Panc1 (cell line): ENCODE measurements at places on chromosomes 7 and 10. TPM values are rescaled to one million over a fixed set of nuclear protein-coding genes. Genes with fewer than 3 reads are reported as not detected.

SPAM1 gene
- total RNA-seq: not detected

- no peak overlapping the region for H3K27ac ChIP-seq
- no peak overlapping the region for H3K4me3 ChIP-seq
- H3K27me3 ChIP-seq: peaks cover 13% of the 10 kb centered on the region
- no peak for DNase-seq
- H3K36me3 ChIP-seq: no peaks in the 10 kb centered on the region
These were observed 135.2 kb upstream of the PRSS1 start for GRCh38 chr7:142614116-142614515.

- DNase-seq: no peak
- no peaks in the 10 kb centered on the region for H3K4me1 ChIP-seq
- H3K27ac ChIP-seq: no peak within 1 kb of the TSS
- H3K27me3 ChIP-seq: no peaks in the 10 kb centered on the region
These were observed at the start of gene PPP1R3A for GRCh38 chr7:113918946-113919345. PPP1R3A (minus strand) TSS chr7:113919009; CDS start chr7:113918996, 13 bp downstream.

DNA sequence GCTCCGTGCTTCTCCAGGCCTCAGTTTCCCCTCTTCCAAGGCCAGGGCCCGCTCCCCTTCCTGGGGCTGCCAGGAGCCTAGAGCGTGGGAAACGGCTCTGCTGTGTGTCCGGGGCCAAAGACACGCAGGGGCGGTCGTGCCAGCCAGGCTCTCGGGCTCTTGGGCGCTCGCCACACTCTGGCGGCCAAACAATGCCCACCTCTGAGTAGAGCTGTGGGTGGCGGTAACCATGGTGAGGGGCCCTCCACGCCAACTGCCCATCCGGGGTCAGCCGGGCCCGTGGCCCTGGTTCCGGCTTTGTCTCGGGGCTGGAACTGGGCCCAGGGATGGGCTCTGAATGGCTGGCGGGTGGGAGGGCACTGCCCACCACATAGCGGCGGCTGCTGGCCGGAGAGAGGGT, 16.0 kb downstream of the GRIFIN start:
- no peaks in the 10 kb centered on the region for H3K4me1 ChIP-seq
- H3K36me3 ChIP-seq: no peaks in the 10 kb centered on the region
- H3K27me3 ChIP-seq: no peaks in the 10 kb centered on the region
- H3K27ac ChIP-seq: no peak overlapping the region
- no peak overlapping the region for H3K4me3 ChIP-seq

- H3K4me3 ChIP-seq: no peak overlapping the region
- no peaks in the 10 kb centered on the region for H3K36me3 ChIP-seq
- H3K27me3 ChIP-seq: no peaks in the 10 kb centered on the region
- H3K27ac ChIP-seq: no peak overlapping the region
These were observed 253.4 kb downstream of the DOCK4 start for GRCh38 chr7:111952783-111953182.

- H3K27ac ChIP-seq: no peak overlapping the region
- H3K27me3 ChIP-seq: no peaks in the 10 kb centered on the region
- no peaks in the 10 kb centered on the region for H3K36me3 ChIP-seq
- no peaks in the 10 kb centered on the region for H3K4me1 ChIP-seq
- no peak overlapping the region for H3K4me3 ChIP-seq
- no peak for DNase-seq
These were observed 720.2 kb upstream of the FZD8 start for GRCh38 chr10:36362257-36362656.
